NCI-H1417 (cell line): ENCODE measurements at places on chromosomes 7 and 10.

GRCh38 chr7:52088008-52088901 is 771.6 kb upstream of the COBL start:
- no peak for DNase-seq

DNA sequence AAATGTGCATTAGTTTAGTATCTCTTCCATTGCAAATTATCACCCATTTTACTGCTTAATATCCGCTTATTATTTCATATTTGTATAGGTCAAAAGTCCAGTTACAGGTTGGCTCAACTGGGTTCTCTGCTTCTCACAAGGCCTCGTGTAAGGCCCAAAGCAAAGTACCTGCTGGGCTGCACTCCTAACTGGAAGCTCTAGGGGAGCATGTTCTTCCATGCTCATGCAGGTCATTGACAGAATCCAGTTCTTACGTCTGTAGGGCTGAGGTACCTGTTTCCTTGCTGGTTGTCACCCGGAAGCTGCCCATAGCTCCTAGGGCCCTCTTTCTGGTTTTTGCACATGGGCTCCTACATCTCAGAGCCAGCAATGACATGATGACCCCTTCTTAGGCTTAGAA is 79.6 kb downstream of the RAPGEF5 start:
- DNase-seq = no peak

GRCh38 chr10:43230101-43230908 is 36.6 kb downstream of the RASGEF1A start:
- DNase-seq = no peak

GRCh38 chr7:17939606-17940301 is 540 bp downstream of the SNX13 start:
- peak; percentile 90 for DNase-seq

GRCh38 chr7:91634485-91635177 is 245.9 kb downstream of the MTERF1 start:
- DNase-seq = peak; percentile 99

- DNase-seq = no peak
Observed at GRCh38 chr10:35270100-35270499, 66.2 kb upstream of the CCNY start.
